Mucosa of descending colon (tissue), 3 donors: ENCODE measurements at places on chromosomes 1 and 21.

GRCh38 chr1:224517171-224517570 is 82.6 kb upstream of the WDR26 start:
- no peak for DNase-seq

- DNase-seq: no peak
These were observed 159.6 kb downstream of the PTPRU start for GRCh38 chr1:29395736-29396437.

DNA sequence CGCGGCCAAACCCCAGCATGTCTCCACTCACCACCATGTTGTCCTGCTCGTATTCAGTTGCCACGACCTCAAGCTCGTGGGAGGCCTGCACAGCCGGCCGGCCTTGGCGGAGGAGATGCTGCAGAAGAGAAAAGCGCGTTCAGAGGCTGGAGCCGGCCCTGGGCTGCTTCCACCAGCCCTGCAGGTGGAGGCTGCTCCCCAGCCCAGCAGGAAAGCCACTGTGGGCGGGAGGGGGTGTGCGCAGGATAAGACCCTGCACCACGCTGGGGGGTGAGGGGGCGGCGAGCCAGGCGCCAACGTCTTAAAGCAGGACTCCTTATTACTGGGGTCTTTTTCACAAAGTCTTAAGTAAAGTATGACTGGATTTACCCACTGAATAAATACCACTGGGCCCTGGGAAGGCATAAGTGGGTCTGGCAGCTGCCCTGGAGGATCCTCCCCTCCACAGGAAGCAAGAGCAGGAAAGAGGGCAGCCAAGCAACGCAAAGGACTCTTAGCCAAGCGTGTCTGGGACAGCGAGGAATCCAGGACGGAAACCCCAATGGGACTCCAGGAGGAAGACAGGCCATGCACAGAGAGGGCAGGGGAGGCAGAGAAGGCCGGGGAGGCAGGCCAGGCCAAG is 104.8 kb downstream of the NPHP4 start:
- no peak for DNase-seq

DNA sequence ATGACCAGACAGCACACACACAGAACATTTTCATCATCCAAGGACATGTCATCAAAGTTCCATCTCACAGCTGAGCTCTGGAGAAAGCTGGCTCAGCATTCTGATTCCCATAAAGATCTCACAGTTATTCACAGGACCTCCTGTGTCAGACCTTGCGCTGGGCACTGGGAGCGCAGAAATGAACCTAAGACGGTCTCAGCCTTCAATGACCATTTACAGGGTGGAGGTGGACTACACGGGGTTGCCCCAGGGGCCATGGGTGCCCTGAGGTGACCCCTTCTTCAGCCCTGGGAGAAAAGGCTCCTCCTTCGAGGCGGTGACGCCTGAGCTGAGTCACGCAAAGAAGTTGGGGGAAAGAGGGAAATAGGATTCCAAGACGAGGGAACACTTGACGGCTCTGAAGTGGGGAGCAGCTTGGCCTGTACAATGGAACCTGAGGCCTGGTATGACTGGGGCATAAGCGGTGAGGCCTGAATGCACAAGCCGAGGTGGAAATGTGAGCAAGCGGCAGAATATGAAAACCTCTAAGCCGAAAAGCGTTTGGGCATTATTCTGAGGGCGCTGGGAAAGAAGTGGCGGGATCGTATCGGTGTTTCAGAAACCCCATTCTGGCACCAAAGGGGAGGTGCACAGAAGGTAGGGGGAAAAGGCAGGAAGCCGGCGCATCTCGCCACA is 797 bp downstream of the CC2D1B start:
- peak; percentile 61 for DNase-seq

GRCh38 chr1:186152620-186153239 is 222.3 kb downstream of the TPR start:
- no peak for DNase-seq

DNA sequence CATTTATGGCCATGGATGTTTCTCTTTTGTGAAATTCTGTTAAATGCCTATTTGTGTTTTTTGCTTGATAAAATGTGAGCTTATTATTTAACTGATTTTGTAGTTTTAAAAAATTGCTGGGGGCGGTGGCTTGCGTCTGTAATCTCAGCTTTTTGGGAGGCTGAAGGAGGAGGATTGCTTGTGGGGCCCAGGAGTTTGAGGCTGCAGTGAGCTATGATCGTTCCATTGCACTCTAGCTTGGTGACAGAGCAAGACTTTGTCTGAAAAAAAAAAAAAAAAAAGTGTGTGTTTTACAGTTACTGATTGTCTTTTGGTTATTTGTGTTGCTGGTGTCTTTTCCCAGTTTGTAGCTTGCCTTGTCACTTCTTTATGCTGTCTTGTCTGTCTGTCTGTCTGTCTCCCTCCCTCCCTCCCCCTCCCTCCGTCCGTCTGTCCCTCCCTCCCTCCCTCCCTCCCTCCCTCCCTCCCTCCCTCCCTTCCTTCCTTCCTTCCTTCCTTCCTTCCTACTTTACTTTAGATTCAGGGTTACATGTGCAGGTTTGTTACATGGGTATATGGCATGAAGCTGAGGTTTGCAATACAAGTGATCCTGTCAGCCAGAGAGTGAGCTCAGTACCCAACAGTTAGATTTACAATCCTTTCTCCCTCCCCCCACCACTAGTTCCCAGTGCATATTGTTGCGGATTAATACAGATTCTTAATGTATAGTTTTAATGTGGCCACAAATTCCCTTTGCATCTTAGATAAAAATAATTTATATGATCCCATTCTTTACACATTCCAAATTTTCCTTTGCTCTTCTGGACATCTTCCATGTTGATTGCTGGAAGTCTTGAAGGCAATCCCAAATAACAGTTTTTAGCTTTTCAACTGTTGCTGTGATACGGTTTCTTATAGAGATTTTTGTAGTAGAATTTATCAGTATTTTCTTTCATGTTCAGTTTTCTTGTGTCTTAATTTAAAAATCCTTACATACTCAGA is 25.1 kb downstream of the PTBP2 start:
- DNase-seq: no peak

- DNase-seq: no peak
These were observed 13.3 kb downstream of the C1orf162 start for GRCh38 chr1:111487133-111487532.

DNA sequence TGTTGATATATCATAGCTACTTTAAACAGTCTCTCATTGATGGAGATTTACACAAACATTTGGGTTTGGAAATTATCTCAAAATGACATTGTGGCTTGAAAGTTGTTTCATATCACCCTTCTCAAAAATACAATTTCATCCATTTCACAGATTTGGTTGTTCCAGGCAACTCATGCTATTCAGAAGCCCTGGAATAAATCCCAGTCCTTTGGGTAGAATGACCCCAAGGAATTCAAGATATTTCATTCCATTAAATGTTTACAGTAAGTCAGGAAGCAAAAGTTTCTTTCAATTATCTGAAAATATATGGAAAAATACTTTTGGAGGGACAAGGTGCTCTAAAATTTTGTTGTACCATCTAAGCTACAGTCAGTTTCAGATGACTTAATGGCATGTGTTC is 27.1 kb downstream of the MPZL1 start:
- DNase-seq: no peak

DNA sequence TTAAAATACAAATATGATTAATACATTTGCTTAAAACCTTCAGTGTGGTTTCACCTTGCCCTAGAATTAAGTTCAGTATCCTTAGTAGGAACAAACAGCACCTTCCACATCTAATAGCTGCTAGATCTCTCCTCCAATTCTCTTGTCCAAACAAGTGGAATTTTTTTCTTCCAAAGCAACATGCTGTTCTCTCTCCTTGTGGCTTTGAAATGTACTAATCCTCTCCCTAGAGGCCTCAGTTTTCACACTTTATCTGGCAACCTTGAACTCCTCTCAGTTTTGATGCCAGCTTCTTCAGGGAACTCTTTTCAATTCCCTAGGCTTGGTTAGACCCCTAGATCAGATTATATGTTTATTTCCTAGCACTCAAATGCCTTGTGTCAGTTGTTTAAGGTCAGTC is 87.0 kb downstream of the GLUL start:
- DNase-seq: no peak

DNA sequence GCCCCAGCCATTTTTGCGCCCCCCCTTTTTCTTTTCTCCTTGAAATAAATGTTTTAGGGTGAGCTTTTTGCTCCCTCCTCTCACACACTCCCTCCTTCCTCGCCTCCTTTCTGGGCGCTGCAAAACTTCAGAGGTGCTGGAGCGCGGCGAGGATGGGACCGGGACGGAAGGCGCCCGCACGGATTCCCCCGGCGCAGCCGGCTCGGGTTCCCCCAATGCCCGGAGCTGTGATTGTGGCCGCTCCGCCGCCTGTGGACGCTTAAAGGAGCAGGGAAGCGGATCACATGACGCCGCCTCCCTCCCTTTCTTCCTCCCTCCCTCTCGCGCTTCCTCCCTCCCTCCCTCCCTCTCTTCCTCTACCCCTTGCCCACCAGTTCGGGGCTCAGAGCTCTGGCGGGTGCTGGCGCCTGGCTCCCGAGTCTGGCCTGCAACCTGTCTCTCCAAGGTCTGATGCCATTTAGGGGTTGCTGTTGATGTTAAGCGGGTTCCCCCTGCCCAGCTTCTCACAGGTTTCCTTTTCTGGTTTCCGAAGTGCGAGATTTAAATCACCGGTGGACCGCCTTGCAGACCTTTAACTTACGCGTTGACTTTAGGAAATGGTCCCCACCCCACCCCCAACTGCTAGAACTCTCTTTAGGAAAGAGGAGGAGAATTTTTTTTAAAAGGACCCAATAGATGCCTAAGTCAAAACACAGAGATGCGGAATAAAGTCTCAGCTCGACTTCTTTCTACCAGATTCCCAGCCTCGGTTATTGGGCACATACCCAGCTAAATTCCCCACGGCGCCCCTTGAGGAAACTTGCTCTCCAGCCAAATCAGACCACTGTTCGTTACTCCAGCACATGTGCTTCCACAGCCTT is at the start of gene WLS:
Gene WLS, minus strand, starts transcription at position 235 of the 860 bp plus-strand sequence. Its CDS starts 224 bp downstream, at position 11.
- DNase-seq: peak; percentile 84

GRCh38 chr1:26429721-26430120 is 2.4 kb upstream of the DHDDS start:
- DNase-seq: no peak

GRCh38 chr1:63134501-63135173 is 187.7 kb upstream of the FOXD3 start:
- DNase-seq: no peak

- peak; percentile 58 for DNase-seq
These were observed 1.3 kb downstream of the PCNT start for GRCh38 chr21:46325073-46325912.

GRCh38 chr1:148292915-148293314 is 140.8 kb upstream of the NBPF11 start:
- DNase-seq: no peak

DNA sequence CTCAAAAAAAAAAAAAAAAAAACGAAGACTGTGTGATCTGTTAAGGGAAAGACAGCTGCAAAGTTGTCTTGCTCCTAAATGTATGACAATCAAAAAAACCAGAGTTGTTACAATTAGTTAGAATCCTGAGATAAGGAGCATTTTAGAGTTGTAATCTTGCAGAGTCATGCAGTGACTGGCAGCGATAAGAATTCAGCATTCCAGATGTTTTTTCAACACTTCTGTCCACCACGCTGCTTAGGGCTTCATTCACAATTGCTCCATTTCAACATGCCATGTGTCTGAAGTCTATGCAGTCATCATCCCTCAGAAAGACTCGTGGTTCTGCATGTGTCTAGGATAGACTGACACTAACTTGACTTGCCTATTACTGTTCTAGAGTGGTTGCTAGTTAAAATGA is 102.4 kb upstream of the BACE2 start:
- DNase-seq: no peak
